ENCODE measurements at places on chromosomes 4 and X.

DNA sequence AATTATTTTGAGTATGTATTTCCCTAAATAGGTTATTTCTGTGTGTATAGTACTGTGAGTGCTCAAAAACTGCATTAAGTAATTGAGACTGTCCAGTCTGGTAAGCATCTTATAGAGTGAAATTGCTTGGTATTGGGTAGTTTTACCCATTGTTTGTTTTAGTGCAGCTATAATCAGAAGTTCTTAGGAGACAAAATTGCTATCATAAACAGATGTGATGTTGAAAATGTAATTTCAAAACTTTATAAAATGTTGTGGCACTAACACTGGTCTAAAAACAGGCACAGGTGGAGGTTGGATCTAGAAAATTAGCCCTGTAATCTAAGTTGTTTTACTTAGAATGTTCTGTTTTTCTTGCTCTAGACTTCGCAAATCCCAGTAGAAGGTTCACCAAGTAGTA, 46.8 kb downstream of the RAPGEF2 start:
- no peak for DNase-seq

- no peak for DNase-seq
Observed at GRCh38 chr4:163816494-163816893, 322.0 kb downstream of the TMA16 start.

DNA sequence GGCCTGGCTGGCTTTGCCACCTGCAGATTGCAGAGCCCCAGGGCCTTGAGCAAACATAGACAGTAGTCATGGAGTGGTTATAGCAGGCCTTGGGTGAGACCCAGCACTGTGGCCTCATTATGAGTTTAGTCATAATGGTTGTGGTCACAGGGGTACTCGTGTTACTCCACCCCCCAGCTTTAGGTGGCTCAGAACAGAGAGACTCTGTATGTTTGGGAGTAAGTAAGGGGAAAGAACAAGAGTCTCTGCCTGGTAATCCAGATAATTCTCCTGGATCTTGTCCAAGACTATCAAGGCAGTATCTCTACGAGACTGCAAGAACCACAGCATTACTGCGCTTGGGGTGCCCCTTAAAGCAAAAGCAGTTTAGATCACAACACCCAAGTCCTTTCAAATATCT, 62.3 kb upstream of the SCRG1 start:
- DNase-seq: no peak

DNA sequence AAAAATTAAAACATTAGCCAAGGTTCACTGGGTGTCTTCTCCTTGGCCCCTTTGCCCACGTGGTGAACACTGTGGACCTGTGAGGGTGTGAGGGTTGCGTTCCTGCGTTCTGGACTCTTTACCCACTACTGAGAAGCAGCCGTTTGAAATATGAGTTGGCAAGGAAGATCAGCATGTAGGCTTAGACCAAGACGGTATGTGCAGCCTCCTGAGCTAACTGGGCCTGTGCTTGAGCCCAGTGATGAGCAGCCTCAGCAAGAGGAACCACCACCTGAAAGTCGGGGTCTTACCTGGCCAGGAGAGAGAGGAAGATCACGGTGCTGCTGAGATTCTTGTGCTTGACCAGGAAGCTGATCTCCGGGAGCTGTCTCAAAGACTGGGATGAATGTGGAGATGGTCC, 19.5 kb downstream of the RGS12 start:
- DNase-seq: no peak

GRCh38 chrX:119618439-119618838, 12.2 kb upstream of the NKRF start:
- DNase-seq: no peak

Data from stimulated activated CD8-positive, alpha-beta memory T cell treated with anti-CD3 and anti-CD28 coated beads, Interleukin-4, amount 100 ng/mL, for 4 hours (primary cell).